ENCODE measurements at places on chromosomes 3 and 15. TPM values are rescaled to one million over a fixed set of nuclear protein-coding genes. Genes with fewer than 3 reads are reported as not detected.

GRCh38 chr3:4979428-4980228, at the start of gene BHLHE40:
Gene BHLHE40, plus strand, starts transcription at chr3:4979437. Its CDS starts 282 bp downstream, at chr3:4979719.
- peaks cover 25% of the 10 kb centered on the region for H3K36me3 ChIP-seq
- H3K4me1 ChIP-seq: peaks cover 48% of the 10 kb centered on the region
- peak; percentile 63 for DNase-seq
- peak within 1 kb of the TSS; percentile 65 for H3K27ac ChIP-seq

- no peak overlapping the region for H3K4me3 ChIP-seq
- no peaks in the 10 kb centered on the region for H3K27me3 ChIP-seq
- H3K4me1 ChIP-seq: peaks cover 4% of the 10 kb centered on the region
- no peak for DNase-seq
- H3K36me3 ChIP-seq: no peaks in the 10 kb centered on the region
Measured at GRCh38 chr15:38536201-38536676, 28.4 kb downstream of the RASGRP1 start.

DNA sequence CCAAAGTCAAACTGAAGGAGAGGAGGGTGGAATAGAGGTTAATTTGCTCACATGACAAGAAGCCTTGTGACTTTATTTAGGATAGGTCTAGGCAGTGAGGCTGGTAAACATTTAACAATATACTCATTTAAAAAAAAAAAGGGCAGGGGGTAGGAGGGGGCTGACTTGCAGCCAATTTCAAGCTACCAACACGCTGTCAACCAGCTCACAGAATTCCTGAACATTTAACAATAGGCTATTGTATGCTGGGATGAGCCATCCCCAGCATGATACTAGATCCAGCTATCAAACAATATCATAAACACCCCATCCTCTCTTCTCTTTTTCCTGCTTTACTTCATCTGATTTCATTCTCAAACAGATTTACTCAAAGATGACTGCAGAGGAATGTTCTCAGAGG, 1096.3 kb upstream of the CFAP20DC start:
- peaks cover 18% of the 10 kb centered on the region for H3K4me1 ChIP-seq

GRCh38 chr3:120681018-120681417, 1.0 kb downstream of the HGD start:
- no peak for DNase-seq
- H3K27me3 ChIP-seq: no peaks in the 10 kb centered on the region
- no peak overlapping the region for H3K4me3 ChIP-seq
- H3K36me3 ChIP-seq: peaks cover 13% of the 10 kb centered on the region
- H3K4me1 ChIP-seq: peaks cover 71% of the 10 kb centered on the region

DNA sequence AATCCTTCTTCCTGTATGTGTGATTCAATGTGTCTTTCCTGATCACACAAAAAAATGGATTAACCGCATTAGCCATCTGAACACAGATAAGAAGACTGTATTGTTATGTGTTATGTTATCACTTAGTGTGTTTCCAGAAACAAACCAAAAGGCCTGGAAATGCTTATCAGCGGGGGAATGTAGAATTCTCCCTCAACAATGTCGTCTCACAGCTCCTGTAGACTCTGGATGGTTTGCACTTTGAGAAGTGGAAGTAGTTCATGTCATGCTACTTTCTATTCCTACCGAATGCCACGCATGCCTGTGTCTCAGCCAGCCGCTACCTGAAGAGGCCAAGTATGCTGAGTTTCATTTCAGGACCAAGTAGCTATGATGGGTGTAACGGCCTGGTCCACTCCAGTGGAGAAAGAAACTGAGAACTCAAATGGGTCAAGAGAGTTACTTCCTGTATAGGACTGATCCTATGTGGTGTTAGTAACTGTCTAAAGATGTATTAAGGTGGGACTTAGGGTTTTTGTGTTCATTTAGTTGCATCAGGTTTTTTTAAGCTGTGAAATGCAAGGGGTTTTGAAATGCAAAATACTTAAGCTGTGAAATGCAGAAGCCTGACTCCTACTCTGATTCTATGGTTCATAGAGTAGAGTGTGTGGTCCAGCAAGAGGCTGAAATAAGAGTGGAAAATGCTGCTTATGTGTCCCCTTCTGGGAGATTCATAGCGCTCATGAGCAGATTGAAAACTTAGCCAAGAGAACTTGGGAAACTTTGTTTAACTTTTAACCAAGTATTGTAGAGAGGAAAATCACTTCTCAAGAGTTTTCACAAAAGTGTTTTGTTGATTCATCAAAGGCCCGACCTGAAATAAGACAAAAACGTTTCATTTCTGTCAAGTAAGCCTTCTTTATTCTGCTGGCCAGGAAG, 118.5 kb upstream of the LMOD3 start:
- no peak for DNase-seq
- no peaks in the 10 kb centered on the region for H3K36me3 ChIP-seq
- H3K4me3 ChIP-seq: no peak overlapping the region
- peaks cover 14% of the 10 kb centered on the region for H3K27me3 ChIP-seq
- peak overlapping the region; percentile 7 for H3K27ac ChIP-seq

- H3K4me1 ChIP-seq: peaks cover 30% of the 10 kb centered on the region
- H3K36me3 ChIP-seq: peaks cover 4% of the 10 kb centered on the region
- H3K4me3 ChIP-seq: no peak overlapping the region
- H3K27me3 ChIP-seq: no peaks in the 10 kb centered on the region
Measured at GRCh38 chr15:99387421-99388168, 136.3 kb downstream of the LRRC28 start.

GRCh38 chr3:150906461-150906860, 1.2 kb upstream of the MINDY4B start:
- no peak for DNase-seq
- H3K4me3 ChIP-seq: no peak overlapping the region
- H3K27ac ChIP-seq: no peak overlapping the region

The AGBL1 gene
- total RNA-seq: not detected

The ARGFX gene
- not detected for total RNA-seq

The SLC9C1 gene
- 2.5 TPM for total RNA-seq

The C3orf22 gene
- total RNA-seq: not detected

The SCAANT1 gene
- total RNA-seq: not detected

The HRG gene
- total RNA-seq: 0.11 TPM

The DISP2 gene
- 1.0 TPM for total RNA-seq

The RPSA gene
- total RNA-seq: 2,505 TPM

The CEP19 gene
- 1.5 TPM for total RNA-seq

Measured in WTC11 (cell line).